ENCODE measurements at places on chromosomes 7 and 10.

- DNase-seq = no peak
Measured at GRCh38 chr10:59047180-59047579, 129.3 kb upstream of the PHYHIPL start.

- no peak for DNase-seq
Measured at GRCh38 chr7:107224374-107225223, 55.8 kb downstream of the HBP1 start.

GRCh38 chr7:98788966-98789365 lies 80.8 kb downstream of the TMEM130 start:
- DNase-seq = no peak

- no peak for DNase-seq
Measured at GRCh38 chr7:53806119-53806518, 736.1 kb upstream of the VSTM2A start.

All from HT1080 (cell line).